ENCODE measurements at places on chromosomes 7 and 10.
A peak's percentile ranks its signal among the peaks of the same experiment; 100 is the strongest.

DNA sequence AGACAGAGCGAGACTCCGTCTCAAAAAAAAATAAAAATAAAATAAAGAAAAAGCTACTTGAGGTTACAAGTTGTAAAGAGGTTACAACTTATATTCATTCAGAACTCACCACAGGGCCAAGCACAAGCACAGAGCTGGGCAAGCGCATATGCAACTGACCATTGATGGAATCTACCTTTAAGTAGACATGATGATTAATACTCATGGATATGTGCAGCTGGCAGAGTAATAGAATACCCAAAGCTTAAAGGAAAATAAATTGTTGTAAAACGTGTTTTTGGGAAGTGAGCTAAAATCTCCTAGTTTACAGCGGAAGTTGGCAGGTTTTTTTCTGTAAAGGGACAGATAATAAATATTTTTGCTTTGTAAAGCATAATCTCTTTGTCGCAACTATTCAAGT is 111.6 kb downstream of the TMEM168 start:
- no peak for DNase-seq

GRCh38 chr10:65611592-65611991 is 1314.2 kb upstream of the LRRTM3 start:
- DNase-seq: no peak

DNA sequence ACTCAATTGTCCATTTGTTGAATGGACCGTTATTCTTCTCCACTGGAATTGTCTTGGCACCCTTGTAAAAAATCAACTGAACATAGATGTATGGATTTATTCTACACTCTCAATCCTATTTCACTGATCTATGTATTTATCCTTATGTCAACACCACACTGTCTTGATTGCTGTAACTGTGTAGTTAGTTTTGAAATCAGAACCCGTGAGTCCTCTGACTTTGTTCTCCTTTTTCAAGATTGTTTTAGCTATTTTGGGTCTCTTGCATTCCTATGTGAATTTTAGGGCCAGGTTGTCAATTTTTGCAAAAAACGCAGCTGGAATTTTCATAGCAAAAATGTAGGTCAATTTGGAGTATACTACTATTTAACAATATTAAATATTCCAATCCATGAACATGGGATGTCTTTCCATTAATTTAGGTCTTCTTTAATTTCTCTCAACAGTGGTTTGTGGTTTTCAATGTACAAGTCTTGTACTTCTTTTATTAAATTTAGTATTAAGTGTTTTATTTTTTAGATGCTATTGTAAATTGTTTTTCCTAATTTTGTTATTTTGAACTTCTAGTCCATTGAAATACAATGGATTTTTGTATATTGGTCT is 10.0 kb downstream of the CAMK2B start:
- DNase-seq: no peak

GRCh38 chr10:30172673-30173072 is 113.3 kb upstream of the JCAD start:
- no peak for DNase-seq

DNA sequence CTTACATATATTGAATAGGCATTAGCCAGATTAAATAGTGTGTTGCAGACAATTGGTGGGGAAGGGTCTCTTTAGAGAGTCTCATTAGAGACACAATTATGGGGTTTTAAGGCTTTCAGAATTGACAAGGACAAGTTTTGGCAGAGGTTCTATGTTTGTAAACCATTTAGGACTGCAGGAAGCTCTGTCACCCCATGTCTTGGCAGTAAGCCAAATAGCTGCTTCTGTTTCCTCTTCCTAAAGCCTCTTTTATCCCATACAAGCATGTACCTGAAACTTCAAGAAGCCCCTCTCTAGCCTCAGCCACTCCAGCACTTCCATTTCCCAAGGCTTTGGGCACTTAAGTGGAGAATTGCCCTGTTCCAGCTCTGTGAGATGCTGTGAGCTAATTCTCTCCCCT is 21.8 kb upstream of the LRRC4 start:
- DNase-seq: no peak

GRCh38 chr10:77825965-77826364 is 100.6 kb downstream of the DLG5 start:
- DNase-seq: peak; percentile 15

GRCh38 chr10:23150091-23150490 is 42.0 kb upstream of the PTF1A start:
- DNase-seq: no peak

DNA sequence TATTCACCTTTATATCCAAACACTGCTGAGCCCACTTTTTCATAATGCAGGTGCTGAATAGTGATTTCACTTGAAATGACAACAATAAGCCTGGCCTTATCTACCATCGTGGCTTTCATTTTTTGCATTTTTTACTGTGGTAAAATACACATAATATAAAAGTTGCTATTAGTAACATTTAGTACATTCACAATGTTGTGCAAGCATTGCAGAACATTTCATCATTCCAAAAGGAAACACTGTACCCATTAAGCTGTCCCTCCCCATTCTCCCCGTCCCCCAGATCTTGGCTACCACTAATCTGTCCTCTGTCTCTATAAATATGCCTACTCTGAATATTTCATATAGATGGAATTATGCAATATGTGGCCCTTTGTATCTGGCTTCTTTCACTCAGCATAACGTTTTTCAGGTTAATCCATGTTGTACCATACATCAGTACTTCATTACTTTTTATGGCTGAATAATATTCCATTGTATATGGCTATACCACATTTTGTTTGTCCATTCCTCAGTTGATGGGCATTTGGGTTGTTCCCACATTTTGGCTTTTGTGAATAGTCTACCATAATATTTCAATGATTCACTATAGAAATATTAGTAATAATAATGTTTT is 68.5 kb upstream of the ARID5B start:
- no peak for DNase-seq
